A549 (cell line): ENCODE measurements at places on chromosomes 2 and 18.

GRCh38 chr18:56240405-56240804 is 398.0 kb downstream of the TXNL1 start:
- DNase-seq, result no peak

- no peak for DNase-seq
Measured at GRCh38 chr18:27057519-27058234, 127.4 kb downstream of the CHST9 start.

GRCh38 chr18:21262244-21262643 is 20.2 kb downstream of the GREB1L start:
- DNase-seq, result no peak

GRCh38 chr2:145598434-145598833 is 1078.5 kb upstream of the ZEB2 start:
- DNase-seq, result no peak

DNA sequence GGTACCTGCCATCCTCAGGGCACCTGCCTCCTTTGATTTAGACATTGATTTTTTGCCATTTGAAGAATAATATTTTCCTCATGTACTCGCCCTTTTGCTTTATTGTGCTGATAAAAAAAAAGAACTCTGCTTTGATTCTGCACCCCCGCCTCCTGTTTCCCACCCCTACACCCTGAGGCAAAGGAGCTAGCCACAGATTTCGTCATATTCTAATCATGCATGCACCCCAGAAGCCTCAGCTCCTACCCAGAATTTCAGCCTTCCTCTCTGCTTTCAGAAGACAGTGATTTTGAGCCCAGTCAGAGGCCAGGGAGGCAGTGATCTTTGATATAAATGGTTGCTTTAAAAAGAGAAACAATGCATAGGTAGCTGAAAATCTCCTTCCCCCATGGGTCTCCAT is 329.0 kb downstream of the PTPRM start:
- DNase-seq, result no peak

DNA sequence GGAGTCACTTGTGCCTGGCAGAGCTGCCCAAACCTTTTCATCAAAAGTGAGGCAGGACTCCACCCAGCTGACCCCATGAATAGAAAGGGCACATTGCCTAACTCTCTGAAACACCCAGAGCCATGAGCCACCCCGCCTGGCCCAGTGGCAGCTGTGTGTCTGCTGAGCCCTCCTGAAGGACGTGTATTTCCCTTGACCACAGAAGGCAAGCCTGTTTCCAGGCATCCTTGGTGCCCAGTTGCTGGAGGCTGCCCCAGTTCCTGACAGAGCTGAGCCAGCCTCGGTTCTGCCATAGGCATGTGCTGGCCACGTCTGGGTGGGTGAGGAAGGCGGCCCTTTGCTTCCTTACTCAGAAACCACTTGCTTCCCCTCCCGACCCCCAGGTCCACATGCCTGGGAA is 124.7 kb upstream of the GLI2 start:
- DNase-seq, result no peak

DNA sequence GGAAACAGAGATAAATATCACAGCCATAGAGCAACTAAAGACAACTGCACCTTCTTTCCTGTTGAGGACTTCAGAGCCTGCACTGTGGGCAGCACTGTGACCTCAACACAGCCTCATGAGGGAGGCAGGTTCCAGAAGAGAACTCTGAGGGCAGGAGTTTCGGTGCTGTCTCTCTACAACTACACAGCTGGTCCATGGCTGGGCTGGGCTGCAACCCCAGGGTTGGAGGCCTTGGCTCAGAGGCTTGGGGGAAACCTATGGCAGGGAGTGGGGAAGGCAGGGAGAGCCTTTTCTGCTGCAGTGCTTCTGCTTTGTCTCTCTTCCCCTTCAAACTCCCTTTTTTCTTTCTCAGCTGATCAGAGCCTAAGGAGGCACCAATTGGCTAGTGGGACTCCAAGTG is 66.5 kb downstream of the MRO start:
- no peak for DNase-seq

DNA sequence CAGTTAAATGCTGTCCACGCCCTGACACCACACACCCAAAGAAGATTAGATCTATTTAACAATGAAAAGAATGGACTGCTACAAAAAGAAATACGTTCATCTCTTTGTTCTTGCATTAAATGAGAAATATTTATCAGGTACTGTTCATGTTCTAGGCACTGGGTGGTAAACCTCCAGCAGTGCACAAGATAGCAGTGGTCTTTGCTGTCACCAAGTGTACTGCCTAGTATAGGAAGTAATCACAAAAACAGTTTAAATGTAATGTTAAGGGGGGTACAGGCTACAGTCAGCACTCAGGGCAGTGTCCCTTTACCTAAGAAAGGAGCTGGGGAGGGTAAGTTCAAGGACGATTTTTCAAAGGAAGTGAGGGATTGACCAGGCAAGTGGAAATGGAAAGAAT is 443.6 kb downstream of the PARD3B start:
- DNase-seq, result no peak

DNA sequence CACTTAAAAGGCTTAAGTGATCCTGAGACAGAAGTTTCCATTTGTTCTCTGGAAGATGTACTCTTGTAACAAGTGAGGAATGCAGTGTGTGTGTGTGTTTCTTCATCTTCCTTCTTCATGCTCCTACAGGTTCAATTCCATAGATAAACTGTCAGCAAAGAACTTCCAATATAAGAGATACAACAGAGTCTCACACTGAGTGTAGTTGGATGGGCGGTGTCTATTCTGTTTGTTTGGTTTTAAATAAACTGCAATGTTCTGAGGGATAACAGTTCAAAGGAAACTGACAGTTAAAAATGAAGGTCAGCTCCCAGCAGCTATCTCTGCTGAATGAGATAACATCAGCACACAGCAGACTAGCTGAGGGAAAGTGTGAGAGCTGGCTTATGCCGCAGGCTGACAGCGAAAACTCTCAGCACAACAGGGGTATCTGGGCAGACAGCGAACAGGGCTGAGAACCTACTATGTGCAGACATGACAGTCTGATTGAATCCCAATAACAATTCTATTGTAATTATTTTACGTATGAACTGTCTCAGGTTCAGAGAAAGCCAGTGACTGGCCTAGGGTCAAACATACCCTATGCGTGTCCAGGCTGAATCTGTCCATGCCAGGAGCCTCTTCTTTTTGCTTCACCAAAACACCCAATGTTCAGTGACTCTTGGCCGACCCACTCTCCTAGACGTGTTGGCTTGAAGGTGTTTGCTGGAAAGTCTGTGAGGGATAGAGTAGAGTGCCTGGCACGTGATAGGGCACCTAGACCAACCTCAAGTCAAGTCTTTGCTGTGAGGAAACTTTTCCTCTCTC is 201.9 kb upstream of the TRIB2 start:
- DNase-seq, result no peak

GRCh38 chr2:131058920-131059319 is 34.3 kb downstream of the FAM168B start:
- no peak for DNase-seq

GRCh38 chr2:53856272-53856671 is 3.5 kb downstream of the GPR75 start:
- no peak for DNase-seq

- DNase-seq, result no peak
Measured at GRCh38 chr2:39368846-39369245, 68.2 kb downstream of the MAP4K3 start.

DNA sequence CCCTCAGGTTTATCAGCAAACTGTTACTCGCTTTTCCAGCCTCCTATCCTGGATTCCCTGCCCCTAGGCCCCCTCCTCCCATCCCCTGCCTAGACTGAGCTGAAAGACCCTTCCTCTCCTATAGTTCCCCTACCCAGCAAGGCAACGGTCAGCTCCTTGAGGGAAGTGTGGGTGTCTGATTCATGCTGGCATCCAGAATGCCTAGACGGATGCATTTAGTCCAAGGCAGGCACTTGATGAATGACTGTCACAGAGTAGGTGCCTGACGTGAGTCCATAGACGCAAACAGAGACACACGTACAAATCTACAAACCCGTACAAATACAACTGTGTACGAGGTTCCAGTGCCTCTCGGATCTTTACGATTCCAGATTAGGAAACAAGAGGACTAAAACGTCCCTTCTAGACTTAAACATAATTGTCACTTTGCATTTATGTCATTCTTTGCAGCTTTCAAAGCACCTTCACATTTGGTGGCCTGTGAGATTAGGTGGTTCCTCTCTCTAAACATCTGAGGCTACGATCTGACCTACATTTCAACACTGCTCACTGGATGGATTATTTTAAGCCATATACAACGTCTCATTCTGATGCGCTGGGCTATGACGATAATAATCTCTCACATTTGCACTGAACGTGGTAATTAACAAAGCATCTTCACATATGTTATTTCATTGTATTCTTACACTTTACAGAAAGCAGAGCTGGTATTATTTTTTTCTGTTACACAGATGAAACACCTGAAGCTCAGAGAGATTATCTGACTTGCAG is 36.7 kb downstream of the DNMT3A start:
- no peak for DNase-seq

GRCh38 chr2:19456705-19457309 is 98.4 kb upstream of the OSR1 start:
- no peak for DNase-seq

GRCh38 chr2:177264693-177265587 is at the start of gene NFE2L2:
Gene NFE2L2 (minus strand): TSS chr2:177264727. CDS start chr2:177264576, 151 bp downstream.
- peak; percentile 77 for DNase-seq

GRCh38 chr2:39124746-39125057 is 3.9 kb upstream of the SOS1 start:
- DNase-seq, result no peak
